Stimulated activated CD8-positive, alpha-beta memory T cell treated with anti-CD3 and anti-CD28 coated beads, Interleukin-15, amount 100 ng/mL, for 48 hours (primary cell): ENCODE measurements at places on chromosomes 4 and X.

DNA sequence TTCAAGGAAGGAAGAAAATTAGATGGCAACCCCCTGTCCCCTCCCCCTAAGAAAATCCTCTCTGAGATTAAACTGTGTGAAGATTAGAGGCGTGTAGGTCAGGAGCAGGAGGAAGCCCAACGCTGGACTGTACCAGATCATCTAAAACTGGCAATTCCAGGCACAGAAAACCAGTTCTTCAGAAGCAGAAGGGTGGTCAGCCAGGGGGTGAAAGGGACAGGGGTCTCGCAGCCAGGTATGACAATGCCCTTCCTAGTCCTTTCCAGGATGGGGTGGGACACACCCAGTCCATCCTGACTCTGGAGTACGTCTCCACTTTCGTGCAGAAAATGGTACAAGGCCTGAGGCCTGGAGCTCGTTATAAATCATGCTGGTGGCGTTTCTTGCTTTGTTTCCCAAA is 3.3 kb upstream of the RHOH start:
- DNase-seq, result no peak

- DNase-seq, result no peak
Measured at GRCh38 chr4:102809190-102809589, 18.2 kb downstream of the UBE2D3 start.

- DNase-seq, result no peak
Measured at GRCh38 chr4:86506591-86506990, 87.5 kb upstream of the PTPN13 start.

DNA sequence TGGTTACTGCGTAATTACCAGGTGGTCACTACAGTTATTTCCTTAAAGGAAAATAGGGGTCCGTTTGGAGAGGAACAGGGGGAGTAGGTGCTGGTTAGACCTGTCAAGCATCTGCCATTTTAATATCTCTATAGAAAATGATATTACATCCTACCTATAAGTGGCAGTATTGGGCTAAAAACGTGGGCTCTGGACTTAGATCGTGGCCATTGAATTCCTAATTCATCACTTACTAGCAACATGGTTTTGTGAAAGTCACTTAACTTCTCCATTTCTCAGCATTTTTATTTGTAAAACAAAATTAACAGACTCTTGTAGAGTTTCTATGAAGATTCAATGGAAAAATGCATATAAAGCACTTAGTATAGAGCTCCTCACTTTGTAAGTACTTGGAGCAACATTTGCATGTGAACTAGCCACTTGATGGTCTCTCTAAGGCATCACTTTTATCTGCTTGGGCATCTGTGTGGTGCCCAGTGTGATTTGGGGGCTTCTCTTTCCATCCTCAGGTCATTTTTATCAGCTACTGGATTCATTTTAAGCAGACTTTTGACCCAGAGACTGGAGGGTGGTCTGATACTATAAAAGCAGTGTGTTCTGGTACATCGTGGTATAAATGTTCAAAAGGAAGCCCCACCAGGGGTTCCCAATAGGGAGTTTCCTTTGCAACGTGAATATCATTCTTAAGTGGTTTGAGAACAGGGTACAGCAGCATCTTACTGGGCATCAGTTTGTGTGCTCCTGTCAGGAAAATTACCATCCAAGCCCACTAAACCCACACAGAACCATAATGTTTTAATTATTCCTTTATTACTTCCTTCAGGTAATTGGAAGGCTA is 42.7 kb upstream of the RASSF6 start:
- no peak for DNase-seq

- no peak for DNase-seq
Measured at GRCh38 chr4:187019896-187020295, 296.2 kb upstream of the FAT1 start.

DNA sequence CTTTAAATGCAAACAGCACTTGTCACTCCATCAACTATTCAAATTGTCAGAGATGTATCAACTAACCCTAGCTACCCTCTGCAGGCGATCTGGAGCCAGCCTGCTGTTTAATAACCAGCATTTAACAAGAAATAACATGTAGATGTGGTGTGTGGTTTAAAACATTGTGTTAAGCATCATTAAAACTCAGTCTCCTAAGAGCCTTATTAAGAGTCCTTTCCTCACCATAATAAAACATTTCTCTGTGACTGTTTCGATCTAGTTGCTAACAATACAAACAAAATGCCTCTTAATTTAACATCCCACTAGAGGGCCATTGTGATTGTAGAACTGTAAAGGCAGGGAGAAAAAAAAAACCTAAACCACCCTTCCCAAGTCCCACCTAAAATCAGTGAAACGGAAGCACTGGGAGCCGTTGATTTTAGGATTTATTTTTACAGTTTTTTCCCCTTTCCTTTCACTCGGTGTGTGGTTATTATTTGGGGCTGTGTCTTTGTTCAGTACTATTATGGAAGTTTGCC is 708.6 kb downstream of the C4orf33 start:
- no peak for DNase-seq

GRCh38 chr4:68277627-68278026 is 32.1 kb upstream of the TMPRSS11B start:
- no peak for DNase-seq

- DNase-seq, result no peak
Measured at GRCh38 chrX:1835056-1835455, 220.2 kb downstream of the ASMT start.
